DMS79 treated with DMSO at 0.1 percent for 48 hours (cell line): ENCODE measurements at places on chromosomes 1 and 21.

DNA sequence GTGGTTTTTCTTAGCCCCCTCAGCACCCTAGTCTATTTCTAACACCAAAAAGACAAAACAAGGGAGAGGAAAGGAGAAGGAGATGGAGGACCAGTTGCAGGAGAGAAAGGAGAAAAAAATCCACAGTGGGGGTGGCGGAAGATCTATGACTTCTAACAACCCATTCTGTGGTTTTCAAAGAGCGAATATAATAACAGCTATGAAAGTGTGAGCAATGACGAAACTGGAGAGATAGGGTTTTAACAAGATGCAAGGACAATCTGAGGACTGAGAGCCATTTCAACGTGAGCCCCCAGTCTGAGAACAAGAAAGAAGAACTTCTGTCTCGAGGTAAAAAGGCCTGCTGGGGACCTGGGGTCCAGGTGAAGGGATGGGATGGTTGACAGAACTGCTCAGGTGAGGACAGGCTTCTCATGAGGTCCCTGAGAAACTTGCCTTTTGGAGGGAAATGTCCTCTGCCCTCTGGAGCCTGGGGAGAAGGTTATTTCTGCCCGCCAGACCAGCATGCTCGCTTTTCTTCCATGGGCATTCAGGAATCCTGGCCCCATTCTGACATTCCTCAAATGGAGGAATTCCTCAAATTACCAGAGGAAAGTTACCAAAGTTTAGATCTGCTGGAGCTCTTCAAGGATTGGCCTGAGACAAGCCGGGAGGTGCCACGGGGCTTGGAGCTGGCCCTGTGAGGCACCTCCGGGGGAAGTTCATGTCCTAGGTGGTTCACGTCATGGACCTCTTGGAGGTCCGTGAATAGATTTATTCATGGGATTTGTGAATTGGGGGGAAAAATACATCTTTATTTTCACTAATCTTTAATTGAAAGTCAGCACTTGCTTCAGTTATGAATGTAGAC is at the start of gene CD160:
CD160 (plus strand) TSS at position 270 of the 850 bp plus-strand sequence. CDS start 8,829 bp downstream, outside the sequence.
- no peak for DNase-seq

DNA sequence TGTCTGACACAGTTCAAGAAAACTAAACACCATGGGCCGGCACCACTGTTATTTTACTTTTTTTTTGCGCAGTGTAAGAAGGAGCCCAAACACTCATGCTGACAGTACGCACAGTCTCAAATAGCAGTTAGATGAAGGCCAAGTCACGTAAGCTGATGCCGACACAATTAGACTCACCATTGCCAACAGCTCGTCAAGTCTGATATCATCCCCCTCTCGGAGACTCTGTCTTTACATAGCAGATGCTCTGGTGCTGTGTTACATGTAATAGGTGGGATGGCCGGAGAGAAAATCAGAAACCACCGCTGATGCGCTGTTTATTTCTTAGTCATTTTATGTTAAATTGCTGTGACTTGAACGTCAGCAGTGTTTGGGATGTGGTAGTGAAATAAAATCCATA is 49.3 kb downstream of the TGFB2 start:
- no peak for DNase-seq

- no peak for DNase-seq
Observed at GRCh38 chr1:24903011-24903461, 27.0 kb downstream of the RUNX3 start.

DNA sequence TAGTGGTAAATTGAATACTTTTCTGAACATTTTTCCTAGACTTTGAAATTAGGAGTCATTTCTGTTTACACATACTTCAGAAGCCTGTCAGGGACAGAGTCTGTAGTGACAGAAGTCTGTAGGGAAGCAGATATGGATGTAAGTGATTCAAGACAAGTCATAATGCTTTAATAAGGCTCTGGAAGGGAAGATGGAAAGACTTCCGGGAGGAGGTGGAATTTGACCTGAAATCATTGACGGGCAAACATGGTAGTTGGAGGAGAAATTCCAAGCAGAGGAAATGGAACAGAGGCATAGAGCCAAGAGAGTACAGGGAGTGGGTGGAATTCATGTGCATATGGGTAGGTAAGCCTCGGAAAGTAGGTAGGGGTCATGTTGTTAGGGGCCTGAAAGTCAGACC is 22.5 kb downstream of the CAMTA1 start:
- DNase-seq: no peak
